Forelimb muscle (tissue), 1 donor: ENCODE measurements at places on chromosomes 7 and 10. TPM values are rescaled to one million over a fixed set of nuclear protein-coding genes. Genes with fewer than 3 reads are reported as not detected.

Gene SPDYE2B
- polyA plus RNA-seq: 2.7 TPM

DNA sequence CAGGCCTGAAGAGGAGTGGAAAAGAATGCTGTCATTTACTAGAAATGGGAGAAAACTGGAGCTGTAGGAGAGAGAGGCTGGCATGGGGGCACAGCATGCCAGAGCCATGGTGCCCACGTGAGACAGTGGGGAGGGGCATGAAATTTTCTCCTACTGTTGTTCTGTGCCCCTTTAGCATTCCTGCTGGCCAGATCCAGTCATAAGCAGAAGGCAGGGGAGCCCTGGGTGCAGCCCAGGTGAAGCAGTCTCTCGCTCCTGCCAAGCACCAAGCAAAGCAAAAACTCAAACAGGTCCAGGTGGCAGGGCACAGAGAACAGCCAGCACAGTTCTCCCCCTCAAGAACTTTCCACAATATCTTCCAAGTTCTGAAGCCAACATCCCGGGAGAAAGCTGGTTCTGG lies 383.2 kb downstream of the TCERG1L start:
- no peak for DNase-seq

- no peak for DNase-seq
Measured at GRCh38 chr10:58438340-58438871, 53.2 kb downstream of the TFAM start.

DNA sequence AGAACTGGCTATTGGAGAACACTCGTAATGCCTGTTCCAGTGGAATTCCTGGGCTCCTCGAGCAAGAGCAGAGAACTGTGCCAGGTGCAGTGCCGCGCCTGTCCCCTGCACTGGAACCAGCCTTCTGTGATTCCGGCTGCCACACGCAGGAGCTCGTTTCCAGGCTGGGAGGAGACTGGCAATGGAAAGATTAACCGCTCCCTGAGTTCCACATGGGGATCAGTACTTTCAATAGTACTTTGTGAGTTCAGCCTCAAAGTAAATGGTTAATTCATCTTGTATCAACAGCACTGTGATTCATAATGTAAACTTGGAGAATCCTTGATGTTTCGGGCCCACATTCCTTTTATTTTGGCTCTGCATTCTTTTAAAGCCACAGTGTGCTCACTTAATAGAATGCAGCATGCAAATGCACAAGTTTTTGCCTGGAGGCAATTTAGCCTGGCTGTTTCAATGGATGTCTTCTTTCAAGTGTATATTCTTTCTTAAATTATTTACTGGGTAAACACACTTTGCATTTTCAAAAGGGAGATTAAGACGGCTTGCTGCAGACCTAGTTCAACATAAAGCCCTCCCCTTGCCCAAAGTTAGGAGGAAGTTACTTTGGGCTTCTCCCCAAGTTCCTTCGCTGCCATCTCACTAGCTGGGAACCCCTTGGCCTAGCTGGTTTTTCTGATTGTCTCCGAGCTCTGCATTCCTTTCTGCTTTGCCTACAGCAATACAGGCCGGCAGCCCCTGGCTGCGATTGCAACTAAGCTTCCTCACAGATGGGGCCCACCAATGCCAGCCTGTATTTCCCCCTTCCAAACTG lies 138.1 kb upstream of the TCF7L2 start:
- peak; percentile 68 for DNase-seq

DNA sequence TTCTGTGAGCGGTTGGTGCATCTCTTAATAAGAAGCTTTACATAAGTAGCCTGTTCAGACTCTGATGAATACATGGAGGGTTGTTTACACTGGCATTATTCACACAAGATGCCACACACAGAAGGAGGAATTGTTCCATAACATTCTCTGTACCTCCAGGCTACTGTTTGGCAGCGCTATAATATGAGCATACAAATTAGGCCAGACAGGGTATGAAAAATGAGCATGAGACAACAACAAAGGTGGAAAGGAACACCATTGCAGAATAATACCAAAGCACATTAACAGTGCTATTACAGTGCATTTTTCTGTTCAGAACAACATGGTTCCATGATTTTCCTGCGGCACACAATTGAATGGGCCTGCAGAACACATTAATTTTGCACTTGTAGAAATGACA lies 417.2 kb upstream of the C7orf33 start:
- DNase-seq: no peak

Gene AGAP3
- 68.3 TPM for polyA plus RNA-seq

DNA sequence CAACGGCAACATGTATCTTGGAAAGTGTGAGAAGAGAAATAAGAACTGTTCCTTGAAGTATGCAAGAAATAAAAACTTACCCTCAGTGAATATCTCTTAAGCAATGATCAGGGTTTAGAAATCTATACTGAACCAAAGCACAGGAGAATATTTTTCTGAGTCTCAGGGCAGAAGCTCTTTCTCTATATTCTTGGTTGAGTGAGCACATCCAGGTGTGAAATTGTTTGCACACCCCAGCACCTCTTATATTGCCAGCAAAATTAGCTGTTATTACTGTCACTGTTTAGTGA lies 8.4 kb downstream of the DLX6 start:
- no peak for DNase-seq

GRCh38 chr7:154874409-154875113 lies 128.4 kb downstream of the PAXIP1 start:
- DNase-seq: no peak

- DNase-seq: no peak
Measured at GRCh38 chr10:112475575-112476218, 28.7 kb downstream of the VTI1A start.

GRCh38 chr7:50276483-50276882 lies 28.0 kb upstream of the IKZF1 start:
- DNase-seq: no peak

Gene NPTX2
- 7.4 TPM for polyA plus RNA-seq

- no peak for DNase-seq
Measured at GRCh38 chr7:47537716-47538675, 43.9 kb downstream of the TNS3 start.

Gene FEZF1
- not detected for polyA plus RNA-seq

Gene ZNF503
- polyA plus RNA-seq: 10.8 TPM

Gene SLC16A9
- polyA plus RNA-seq: 3.3 TPM

DNA sequence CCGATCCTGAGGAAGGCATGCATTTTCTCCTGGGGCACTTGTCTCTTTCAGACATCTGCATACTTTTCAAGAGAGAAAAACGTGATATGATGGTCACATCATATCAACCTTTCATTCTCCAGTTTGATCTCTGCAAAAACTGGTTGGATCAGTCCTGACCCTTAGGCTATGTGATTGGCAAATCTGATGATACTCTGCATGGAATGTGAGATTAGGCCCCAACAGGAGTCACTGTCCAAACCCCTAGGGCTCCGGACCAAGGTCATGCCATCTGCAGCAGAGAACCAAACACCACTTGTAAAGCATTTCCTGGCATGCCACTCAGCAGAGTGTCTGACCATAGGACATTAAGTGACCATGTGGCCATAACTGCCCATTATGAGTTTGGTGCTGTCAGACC lies 8.6 kb downstream of the GCK start:
- DNase-seq: no peak

Gene GNG11
- 21.8 TPM for polyA plus RNA-seq

GRCh38 chr7:125892434-125892833 lies 962.8 kb upstream of the POT1 start:
- DNase-seq: no peak

DNA sequence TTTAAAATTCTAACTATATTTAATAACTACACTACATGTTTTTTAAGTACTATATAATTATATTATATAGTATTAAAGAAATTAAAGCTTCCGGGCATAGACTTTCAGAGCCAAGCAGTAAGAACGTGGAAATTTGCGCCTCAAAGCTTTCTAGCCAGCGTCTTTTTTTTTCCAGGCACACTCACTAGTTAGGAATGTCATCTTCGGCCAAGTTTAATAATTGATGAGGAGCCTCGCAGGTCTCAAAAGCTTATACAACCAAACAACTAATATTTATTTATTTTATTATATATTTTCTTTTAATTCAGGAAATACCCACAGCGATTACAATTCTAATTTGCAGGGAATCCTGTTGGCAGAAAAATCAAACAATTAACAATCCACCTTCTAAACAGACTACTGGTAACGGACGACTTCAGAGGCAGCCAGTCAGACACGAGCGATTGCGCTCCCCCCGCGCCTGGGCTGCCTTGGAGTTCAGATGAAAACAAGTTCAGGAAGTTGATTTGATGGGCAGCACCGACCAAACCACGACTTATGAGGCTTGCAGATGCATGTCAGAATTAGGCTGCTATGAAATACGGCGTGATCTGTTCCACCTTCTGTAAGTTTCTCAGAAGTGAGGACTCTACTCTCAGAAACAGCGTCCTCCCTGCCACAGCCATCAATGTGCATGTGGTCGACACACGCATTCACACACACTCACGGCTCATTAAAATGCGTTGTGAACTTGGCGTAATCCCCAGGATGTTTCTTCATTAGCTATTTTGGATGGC lies 431.8 kb upstream of the MGMT start:
- no peak for DNase-seq

GRCh38 chr10:78597796-78598555 lies 470.8 kb upstream of the ZMIZ1 start:
- DNase-seq: no peak

Gene PAX4
- not detected for polyA plus RNA-seq

DNA sequence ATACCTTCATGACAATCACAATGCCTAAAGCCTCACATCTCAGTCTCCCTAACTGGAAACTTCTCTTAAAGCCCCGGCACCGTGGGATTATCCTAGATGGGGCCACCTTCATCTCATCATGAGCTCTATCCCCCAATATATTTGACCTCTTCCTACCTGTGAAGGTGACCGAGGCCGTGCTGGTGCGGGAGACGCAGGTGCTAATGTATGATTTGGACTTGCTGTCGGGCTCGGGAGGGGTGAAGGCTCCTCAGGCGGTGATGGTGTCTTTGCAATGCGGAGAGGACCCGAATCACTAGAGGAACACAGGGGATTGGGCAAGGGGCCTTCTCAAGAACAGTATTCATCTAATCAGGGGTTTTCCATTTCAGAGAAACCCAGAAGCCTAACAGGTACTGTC lies 168.4 kb downstream of the AMPH start:
- DNase-seq: no peak

DNA sequence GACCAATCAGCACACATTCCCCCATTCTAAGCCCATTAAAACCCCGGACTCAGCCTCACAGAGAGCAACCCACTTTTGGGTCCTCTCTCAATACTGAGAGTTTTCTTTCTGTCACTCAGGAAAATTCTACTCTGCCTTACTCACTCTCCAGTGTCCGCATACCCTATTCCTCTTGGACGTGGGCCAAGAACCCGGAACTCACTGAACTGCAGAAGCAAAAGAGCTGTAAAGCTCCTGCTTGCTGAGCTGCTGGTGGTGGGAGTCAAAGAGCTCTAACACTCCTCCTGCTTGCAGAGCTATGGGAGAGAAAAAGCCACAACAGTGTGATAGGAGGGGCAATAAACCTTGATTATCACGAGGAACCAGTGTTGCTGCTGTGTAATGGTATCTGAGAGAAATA lies 386.9 kb downstream of the POM121L12 start:
- DNase-seq: no peak

GRCh38 chr10:72123616-72124015 lies 35.3 kb upstream of the SPOCK2 start:
- no peak for DNase-seq

GRCh38 chr10:71554671-71555070 lies 158.0 kb downstream of the CDH23 start:
- no peak for DNase-seq

GRCh38 chr10:75201793-75202307 lies 8.7 kb upstream of the VDAC2 start:
- no peak for DNase-seq

DNA sequence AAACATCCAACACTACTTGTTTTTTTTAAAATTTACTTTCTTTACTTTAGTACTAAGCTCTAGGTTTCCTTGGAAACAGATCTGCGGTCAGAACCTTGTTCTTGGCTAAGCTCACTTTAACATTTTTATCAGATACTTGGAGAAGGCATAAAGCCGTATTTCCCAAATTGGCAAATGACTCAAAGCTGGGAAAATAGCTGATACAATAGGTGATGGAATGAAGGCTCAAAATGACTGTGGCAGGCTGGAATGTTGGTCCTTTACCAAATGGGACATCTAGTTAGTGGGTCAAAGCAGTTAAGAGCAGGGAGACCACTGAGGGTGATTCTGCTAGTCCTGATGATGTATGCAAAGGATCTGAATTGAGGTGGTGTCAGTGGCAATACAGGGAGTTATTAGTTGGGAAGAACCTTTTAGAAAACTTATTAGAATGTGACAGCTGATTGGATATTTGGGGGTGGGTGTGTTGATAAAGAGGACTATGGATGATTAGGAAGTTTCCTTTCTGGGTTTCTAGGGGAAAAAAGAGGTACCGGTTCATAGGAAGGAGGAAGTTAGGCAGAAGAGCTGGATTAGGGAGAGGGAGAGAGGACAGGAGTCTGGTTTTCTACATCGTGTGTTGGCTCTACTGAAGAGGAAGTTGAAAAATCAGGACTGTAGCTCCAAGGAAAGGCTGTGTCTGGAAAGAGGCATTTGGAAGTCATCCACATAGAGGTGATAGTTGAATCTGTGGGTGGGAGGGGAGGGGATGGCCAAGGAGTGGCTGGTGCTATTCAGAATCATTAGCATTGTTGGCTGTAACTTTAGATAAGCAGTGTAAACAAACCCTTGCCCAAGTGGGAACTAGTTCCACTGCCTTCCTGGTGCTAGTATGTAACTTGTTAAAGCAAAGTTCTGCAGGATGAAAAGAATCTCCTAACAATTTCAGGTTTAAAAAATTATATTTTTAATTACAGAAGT lies 13.1 kb downstream of the PLCE1 start:
- no peak for DNase-seq

Gene JAKMIP3
- polyA plus RNA-seq: 0.57 TPM

DNA sequence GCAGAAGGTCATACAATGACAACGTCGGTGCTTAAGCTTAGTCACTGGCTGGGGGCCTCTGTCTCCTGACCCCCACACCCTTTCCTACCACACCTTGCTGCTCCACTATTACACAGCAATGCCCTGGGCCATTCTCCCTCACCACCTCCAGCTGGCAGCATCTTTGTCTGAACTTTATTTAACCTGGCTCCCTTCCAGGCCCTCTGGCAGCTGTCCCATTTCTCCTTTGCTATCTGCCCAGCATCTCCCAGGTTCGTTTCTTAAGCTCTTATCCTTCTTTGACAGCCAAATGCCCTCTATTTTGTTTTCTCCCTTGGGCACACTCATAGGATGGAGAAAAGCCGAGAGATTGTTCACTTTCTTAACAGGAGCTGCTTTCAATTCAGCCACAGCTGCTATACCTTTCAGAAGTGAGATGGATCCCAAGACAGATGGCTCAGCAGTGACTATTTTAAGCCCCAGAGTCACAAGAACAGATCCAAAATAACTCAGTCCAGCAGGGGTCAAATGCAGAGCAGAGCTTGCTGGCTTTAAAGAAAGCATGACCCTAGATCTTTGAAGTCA lies 1277.1 kb upstream of the AUTS2 start:
- peak; percentile 51 for DNase-seq

Gene CNNM1
- polyA plus RNA-seq: 0.03 TPM

GRCh38 chr7:91206361-91206960 lies 57.8 kb upstream of the FZD1 start:
- no peak for DNase-seq

- DNase-seq: no peak
Measured at GRCh38 chr10:84176351-84176750, 2.8 kb downstream of the GPR15LG start.

Gene UNCX
- polyA plus RNA-seq: not detected

GRCh38 chr10:114711176-114711868 lies 53.2 kb upstream of the ABLIM1 start:
- no peak for DNase-seq

GRCh38 chr10:123446449-123447156 lies 219.6 kb upstream of the GPR26 start:
- no peak for DNase-seq

GRCh38 chr10:391305-391704 lies 256.1 kb downstream of the ZMYND11 start:
- DNase-seq: no peak
